Activated CD8-positive, alpha-beta memory T cell treated with anti-CD3 and anti-CD28 coated beads for 24 hours (primary cell): ENCODE measurements at places on chromosomes 5 and 9.

DNA sequence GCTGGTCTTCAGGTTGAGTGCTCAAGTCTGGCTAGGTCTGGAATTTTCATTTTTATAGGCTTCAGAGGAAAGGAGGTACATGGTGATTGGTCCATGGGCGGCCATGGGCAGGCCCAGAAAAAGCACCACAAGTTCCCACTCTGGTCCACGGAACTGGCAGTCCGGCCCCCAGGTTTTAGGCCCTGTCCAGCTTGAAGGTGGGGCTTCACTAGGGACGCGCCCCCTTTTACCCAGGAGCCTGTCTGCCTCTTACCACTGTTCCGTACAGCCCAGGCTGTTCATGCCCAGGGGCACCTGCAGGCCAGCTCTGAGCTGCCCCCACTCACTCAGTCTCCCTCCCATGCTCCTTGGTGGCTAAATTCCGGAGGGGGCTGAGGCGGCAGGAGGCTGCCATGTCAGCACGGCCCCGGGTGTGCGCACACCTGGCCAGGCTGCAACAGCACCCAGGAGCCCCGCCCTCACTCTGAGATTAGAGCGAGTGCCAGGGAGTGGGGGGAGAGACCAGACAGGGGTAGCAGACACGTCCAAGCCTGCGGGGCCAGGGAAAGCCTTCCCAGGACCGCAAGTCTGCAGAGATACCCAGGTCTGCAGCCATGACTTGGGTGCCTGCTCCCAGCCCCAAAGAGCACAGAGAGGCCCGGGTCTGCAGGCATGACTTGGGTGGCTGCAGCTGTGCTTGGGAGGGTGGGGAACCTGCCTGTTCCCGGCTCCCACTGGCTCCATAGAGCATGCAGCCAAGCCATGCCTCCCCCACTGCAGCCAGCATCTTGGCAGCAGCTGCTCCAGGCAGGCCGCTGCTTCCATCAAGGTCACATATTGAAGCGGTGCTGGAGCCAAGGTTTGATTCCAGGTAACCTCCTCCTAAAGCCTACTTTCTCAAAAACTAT, 390.2 kb upstream of the SGCD start:
- DNase-seq, result no peak

DNA sequence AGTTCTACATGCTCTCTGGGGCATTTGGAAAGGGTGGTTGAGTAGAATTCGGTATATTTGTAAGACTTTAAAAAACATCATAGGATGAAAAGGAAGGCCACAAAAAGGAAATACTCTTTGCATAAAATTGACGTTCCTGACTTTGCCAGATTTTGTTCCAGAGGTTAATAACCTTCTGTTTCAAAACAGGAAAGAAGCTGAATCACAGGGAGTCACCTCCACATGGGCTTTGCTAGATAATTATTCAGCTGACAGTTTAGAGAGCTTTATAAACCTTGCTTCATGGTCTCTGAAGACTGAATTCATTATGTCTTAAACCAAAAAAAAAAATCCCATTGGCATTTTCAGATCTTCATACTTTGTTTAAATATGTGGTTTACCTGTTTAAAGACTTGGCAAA, 203.7 kb downstream of the SEMA6A start:
- no peak for DNase-seq

DNA sequence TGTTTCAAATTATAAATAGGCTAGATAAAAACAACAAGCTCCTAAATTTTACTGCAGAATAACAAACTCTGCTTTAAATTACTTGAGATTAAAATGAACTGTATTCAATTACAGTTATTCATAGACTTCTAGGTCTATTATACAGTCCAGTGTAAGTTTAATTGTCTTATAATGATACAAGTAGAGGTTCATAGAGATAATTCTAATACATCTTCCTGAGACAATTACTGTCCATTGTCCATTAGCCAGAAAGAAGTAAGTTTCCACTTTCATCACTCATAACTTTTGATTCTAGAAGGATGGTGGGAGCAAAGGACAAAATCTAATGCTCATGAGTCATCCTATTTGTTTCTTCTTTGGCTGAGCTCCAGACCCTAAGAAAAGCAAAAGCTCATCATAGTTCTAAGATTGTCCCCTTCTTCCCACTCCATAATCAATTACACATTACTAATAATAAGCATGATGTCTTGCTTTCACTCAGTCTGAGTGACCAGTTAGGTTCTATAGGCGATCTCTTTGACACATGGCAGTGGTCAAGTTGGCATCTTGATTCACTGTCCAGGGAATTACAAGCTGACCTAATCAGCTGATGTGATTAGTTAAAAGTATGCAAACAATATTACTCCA, 502.5 kb upstream of the IZUMO3 start:
- no peak for DNase-seq

DNA sequence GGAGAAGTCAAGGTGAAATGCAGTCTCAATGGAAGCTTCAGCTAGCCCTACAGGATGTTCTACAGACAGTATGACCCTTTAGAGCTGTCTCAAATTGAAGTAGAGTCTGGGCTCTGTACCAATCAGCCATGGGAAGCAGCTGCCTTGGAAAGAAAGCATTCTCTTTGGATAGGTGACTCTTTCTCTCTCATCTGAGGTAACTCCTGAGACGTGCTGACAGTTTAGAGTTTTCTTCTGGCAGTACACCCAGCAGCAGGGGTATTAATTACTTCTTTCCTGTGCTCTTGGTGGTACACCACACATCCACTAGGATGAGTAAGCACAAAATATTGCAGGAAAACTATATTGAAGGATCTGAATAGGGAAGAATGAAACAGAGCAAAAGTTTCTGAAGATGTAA, 329.6 kb upstream of the RGMB start:
- no peak for DNase-seq

- DNase-seq, result no peak
These were observed 493.2 kb upstream of the KLF4 start for GRCh38 chr9:107982745-107983144.

DNA sequence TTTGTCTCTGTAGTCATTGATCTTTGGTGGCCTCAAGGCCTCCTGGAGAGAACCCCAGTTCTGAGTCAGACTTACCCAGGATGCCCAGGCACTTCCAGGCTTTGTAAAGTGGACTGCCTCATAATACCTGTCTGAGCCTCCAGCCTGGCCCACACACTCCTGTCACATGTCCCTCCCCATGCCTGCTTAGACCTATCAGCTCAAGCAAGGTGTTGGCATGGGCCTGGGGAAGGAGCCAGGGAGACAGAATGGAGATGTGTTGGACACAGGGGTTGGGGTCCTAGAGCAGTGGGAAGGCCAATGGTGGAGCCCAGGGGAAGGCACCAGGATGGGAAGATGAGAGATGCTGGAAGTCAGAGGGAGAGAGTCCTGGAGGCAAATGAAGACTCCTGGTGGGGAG, 136.2 kb downstream of the CFAP90 start:
- no peak for DNase-seq

DNA sequence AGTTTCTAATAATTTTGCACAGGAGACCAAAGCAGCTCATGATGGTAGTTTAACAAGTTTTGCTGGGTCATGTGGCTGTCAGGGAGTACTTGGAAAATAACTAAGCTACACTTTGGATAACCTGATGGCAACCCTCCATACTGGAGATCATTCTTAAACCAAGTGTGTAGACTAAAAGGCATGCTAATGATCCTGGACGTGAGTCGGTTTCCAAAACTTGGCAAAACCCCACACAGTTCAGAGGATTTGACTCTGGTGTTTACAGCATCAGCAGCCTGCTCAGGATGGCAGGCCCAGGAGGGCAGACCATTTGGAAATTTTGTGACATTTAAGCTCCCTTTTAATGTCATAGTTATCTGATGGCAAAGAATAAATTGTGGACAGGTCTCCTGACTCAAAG, 196.5 kb upstream of the EFNA5 start:
- no peak for DNase-seq

- DNase-seq, result no peak
These were observed 4.7 kb upstream of the TNIP1 start for GRCh38 chr5:151085517-151086041.
